Suprapubic skin (tissue), 4 donors: ENCODE measurements at places on chromosomes 7 and 10. TPM values are rescaled to one million over a fixed set of nuclear protein-coding genes. Genes with fewer than 3 reads are reported as not detected.

Gene GHRHR
- 1.5 TPM for total RNA-seq

Gene HOXA9
- 26.7 TPM for total RNA-seq

Gene LAMB1
- total RNA-seq = 216 TPM

Gene C10orf71
- not detected for total RNA-seq

GRCh38 chr7:76198202-76198601 lies 3.5 kb upstream of the SRRM3 start:
- no peak for DNase-seq

DNA sequence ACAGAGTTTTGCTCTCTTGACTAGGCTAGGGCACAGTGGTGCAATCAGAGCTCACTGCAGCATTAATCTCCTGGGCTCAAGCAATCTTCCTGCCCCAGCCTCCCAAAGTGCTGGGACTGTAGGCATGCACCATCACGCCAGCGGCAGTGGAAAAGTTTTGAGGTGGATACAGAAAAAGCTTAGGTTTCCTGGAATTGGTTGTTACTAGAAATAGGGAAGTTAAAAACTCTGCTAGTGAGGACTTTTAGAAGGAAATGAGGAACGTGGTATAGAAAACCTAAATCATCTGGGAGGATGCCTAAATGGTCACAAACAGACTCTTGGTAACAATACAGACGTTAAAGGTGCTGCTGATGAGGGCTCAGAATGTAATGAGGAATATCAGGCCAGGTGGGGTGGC lies 10.9 kb upstream of the SNX8 start:
- no peak for DNase-seq

- DNase-seq = no peak
These were observed 39.5 kb downstream of the TSPAN14 start for GRCh38 chr10:80493522-80494051.
